ENCODE measurements at places on chromosomes 3 and 15. TPM values are rescaled to one million over a fixed set of nuclear protein-coding genes. Genes with fewer than 3 reads are reported as not detected.

SELENOK gene
- 42.2 TPM for total RNA-seq

DZIP1L gene
- total RNA-seq: 0.29 TPM

MAGI1 gene
- 0.16 TPM for total RNA-seq

NDN gene
- total RNA-seq: 3.5 TPM

CLDN16 gene
- not detected for total RNA-seq

PDCD7 gene
- 33.1 TPM for total RNA-seq

SSUH2 gene
- total RNA-seq: 0.20 TPM

GUCA1C gene
- not detected for total RNA-seq

ATR gene
- 42.4 TPM for total RNA-seq

RAB7A gene
- total RNA-seq: 278 TPM

ZNF385D gene
- not detected for total RNA-seq

CD200R1 gene
- 1.4 TPM for total RNA-seq

CRABP1 gene
- total RNA-seq: not detected

WDR76 gene
- total RNA-seq: 75.1 TPM

GRCh38 chr3:16089521-16089920, 85.0 kb upstream of the GALNT15 start:
- no peak for DNase-seq

DNA sequence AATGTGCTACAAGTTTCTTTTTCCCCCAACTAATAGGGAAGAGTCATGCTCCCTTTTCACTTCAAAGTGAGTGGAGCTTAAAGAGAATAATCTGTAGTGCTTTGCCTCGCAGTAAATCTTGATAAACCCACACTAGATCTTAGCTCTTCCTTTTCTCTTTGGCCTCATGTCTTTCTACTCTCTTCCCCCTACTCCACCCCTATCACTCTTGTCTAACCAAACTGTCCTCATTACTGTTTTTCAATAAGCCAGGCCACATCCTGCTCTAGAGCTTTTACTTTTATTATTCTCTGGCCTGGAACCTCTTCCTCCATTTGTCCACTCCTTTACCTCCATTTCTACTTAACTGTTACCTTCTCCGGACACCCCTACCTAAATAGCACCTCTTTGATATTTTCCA, 291.0 kb upstream of the SATB1 start:
- DNase-seq: no peak

DNA sequence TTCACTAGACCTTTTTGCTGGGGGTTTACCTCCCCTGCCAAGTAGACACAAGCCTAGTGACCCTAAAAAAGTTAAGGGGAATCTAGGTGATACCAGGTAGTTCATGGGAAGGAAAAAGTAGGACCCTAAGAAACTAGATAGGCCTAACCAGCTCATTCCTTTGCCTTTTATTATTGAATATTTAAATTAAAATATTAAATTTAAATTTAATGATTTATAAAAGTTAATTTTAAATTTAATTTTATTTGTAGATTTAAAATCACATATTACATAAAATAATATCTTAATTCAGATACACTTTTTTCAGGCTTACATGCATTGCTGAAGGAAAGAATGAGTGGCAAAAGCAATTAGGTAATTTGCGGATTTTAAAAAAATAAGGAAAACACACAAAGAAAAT, 584.9 kb downstream of the AGBL1 start:
- no peak for DNase-seq

GRCh38 chr15:71328453-71328852, 213.2 kb downstream of the THSD4 start:
- DNase-seq: no peak

- DNase-seq: no peak
Observed at GRCh38 chr3:155420881-155421486, 127.5 kb upstream of the STRIT1 start.

DNA sequence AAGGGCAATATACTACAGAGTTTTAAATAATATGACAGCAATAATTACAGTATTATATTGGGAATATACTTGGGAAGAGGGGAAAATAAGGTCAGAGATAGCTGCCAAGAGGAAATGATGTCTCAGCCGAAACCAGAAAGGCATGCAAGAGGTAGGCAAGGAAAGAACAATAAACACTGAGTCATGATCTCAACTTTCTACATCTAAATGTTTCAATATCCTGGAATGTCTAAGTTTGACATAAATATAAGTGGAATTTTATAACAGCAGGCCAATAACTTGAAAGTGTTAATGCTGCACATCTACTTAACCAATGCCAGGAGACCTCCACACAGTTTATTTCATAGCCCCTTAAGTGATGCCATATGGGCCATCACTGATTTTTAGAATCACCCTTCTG, 99.8 kb upstream of the CPNE4 start:
- no peak for DNase-seq

DNA sequence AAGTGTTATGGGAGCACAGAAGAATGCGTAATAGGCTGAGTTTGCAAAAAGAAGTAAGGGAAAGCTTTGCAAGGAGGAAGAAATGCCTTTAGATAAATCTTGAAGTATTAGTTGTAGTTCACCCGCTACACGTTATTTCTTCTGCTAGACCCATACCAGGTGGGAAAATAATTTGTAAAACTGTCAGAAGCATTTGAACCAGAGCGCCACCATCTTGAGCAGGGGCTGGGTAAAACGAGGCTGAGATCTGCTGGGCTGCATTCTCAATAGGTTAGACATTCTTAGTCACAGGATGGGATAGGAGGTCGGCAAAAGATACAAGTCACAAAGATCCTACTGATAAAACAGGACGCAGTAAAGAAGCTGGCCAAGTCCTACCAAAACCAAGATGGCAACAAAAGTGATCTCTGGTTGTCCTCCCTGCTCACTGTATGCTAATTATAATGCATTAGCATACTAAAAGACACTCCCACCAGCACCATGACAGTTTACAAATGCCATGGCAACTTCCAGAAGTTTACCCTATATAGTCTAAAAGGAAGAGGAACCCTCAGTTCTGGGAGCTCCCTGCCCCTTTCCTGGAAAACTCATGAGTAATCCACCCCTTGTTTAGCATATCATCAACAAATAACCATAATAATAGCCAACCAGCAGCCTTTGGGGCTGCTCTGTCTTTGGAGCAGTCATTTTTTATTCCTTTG, 50.0 kb upstream of the ZNF280D start:
- no peak for DNase-seq

- no peak for DNase-seq
Observed at GRCh38 chr3:8520816-8521403, 19.3 kb downstream of the LMCD1 start.

DNA sequence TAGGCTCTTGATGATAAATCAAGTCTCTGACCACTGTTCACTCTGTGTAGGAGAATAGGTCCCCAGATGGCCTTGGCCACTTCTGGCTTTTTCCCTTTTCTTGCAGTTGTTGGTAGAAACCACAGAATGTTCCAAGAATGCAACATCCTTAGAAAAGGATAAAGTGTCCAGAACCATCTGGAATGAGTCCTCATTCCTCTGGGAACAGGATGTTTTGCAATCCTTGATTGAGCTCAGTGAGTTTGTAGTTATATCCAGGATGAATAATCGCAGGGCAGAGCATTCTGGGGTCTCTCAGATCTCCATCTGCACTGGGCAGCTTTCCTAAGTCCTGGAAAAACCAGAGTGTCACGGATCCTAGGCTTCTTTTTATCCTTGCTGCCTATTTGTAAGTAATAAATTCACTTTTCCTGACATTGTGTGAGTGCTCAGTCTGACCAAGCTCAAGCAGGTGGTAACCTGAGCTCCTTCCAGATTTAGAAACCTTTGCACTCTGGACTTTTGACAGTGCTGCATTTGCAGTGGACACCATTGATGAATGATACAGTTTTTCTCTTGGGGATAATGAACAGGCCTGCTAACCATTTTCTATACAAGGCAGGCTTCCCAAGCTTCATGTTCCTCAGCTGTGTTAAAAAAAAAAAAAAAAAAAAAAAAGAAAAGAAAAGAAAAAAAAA, 1028.6 kb downstream of the OTOL1 start:
- no peak for DNase-seq

GRCh38 chr15:58307313-58307961, 124.4 kb upstream of the LIPC start:
- DNase-seq: no peak

- DNase-seq: no peak
Observed at GRCh38 chr3:197027151-197027895, 2.3 kb downstream of the MELTF start.

DNA sequence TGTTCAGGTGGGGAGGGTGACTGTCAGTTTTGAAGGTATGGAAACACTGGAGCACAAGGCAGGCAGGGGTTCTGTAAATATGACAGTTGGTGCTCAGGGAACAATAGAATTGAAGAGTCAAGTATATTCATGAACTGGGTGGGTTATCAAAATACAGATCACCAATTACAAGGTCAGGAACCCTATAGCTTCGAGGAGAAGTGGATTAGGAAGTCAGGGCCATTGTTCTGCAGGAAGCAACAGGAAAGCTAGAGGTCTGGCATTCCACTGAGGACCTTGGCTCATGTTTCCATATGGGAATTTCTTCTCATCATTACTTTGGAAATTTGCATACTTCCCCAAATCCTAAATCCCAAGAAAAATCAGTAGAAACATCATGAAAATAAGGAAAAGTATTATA, 125.9 kb downstream of the MYRIP start:
- no peak for DNase-seq

DNA sequence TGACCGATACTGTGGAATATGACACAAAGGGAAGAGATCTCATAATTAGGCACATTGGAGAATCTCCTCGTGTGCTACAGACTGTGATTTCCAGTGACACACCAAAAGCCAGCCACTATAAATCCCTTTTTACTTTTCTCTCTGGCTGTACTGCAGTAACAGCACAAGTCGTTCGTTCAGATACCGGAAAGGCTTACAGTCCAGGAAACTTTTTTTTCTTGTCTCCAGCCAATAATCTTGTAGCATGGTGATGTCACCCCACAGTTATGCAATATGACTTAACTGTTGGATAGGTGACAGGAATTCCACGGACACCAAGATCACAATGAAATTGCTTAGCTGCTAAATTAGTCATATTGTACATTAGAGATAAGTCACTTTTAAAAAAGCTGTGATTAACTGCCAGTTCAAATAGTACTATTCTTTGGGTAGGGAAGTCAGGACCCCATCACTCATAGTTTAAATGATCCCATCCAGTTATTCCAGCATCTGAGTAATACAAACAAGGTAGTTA, 36.3 kb upstream of the TSC22D2 start:
- no peak for DNase-seq

- peak; percentile 81 for DNase-seq
Observed at GRCh38 chr15:67065531-67066005, at the start of gene SMAD3. Gene SMAD3, plus strand, starts transcription at chr15:67065602. Its CDS starts 553 bp downstream, at chr15:67066155.

All from activated naive CD8-positive, alpha-beta T cell treated with anti-CD3 and anti-CD28 coated beads for 36 hours (primary cell).